Panc1 (cell line): ENCODE measurements at places on chromosomes 7 and 10. TPM values are rescaled to one million over a fixed set of nuclear protein-coding genes. Genes with fewer than 3 reads are reported as not detected.

ZNF746 gene
- total RNA-seq = 22.2 TPM

NME8 gene
- not detected for total RNA-seq

RGS10 gene
- total RNA-seq = 68.6 TPM

H2BK1 gene
- not detected for total RNA-seq

DNA sequence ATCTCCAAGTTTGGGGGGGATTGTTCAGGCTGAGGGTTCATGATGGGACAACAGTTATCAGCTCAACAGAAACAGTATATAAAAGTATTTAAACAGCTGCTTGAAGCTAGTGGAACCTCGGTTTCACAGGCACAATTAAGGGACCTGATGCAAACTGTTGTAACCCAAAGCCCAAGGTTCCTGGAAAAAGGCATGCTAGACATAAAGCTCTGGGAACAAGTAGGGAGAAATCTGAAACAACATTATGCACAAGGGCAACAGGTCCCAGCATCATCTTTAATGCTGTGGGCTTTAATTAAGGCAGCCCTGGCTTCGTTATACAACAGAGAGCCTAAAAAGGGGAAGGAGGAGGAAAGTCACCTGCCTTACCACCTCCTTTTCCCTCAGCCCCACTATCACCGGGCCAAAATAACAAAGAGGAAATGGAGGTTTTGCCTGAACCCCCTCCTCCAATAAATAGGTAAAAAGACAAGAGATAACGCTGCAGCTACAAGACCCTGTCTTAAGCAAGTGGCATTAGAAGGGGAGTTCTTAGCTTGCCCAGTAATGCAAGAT lies 83.2 kb upstream of the GPR22 start:
- DNase-seq = no peak

DNA sequence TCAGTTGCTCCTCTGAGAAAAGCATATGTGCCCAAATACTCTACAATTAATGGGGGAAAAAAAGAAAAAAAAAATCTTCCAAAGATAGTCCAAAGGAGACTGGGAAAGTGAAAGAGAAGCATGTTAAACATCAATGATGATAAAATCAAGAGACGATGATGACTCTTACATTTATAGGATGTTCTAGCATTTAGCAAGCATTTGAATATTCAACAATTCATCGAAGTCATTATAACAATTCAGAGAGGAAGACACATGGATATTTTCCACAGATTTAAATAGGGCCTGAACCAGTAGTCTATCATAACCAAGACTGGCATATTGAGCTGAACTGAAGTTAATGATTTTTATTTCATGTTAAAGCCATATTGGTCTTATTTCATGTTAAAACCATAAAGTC lies 528.4 kb downstream of the INHBA start:
- no peak for DNase-seq

DNA sequence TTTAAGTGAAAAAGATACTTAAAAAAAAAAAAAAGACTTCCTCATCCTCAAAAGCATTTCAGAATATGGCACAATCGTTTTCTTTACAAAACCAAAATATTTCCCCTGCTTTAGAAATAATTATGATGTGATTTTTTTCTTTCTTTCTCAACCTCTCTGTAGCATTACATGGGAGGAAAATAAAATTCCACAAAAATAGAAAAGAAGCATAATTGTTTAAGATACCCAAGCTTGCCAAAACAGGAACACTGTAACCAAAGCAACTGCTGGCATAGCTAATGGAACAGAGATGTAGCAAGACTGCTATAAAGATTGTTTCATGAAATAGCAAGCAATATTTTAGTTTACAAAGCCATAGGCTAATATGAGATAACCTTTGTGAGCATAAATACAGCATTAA lies 75.6 kb upstream of the GPR22 start:
- DNase-seq = no peak

DNA sequence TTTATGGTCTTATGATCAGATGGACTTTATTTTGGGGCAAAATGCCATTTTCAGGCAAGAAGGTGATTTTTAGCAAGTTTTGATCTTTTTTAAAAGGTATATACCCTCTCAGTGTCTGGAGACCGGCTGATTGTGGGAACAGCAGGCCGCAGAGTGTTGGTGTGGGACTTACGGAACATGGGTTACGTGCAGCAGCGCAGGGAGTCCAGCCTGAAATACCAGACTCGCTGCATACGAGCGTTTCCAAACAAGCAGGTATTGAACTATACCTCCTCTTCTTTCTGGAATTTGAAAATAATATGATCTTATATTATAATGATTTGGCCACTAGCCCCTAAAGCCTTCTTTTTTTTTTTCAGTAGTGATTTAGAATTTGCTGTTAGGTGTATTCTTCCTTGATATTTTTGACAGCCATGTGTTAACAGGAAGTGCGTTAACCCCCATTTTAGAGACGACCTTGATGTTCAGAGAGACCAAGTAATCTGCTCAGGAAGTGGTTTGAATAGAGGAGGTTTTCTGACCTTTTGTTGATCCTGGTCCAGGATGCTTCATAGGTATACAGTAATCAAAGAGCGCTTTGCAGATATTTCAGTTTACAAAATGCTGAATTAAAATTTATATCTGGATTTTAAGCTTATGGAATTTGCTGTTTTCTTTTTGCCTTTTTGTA lies 6.2 kb downstream of the BUB3 start:
- no peak for DNase-seq

TRPV6 gene
- total RNA-seq = not detected

ASB10 gene
- total RNA-seq = not detected

GRCh38 chr10:6871128-6871527 lies 291.1 kb upstream of the PRKCQ start:
- no peak for DNase-seq

DNA sequence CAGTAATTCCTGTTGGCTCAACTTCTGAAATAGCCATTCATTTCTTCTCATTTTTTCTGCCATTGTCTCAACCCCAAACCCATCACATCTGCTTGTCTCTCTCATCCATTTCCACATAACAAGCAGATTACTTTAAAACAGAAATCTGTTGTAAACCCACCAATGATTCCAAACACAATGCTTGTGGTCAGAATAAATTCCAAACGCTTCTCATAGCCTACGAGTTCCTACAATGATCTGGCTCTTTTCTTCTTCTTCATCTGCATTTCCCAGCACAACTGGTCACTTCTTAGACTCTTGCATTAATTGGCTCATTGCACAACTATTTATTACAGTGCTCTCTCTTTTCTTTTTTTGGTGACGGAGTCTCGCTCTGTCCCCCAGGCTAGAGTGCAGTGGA lies 364.1 kb downstream of the GATA3 start:
- no peak for DNase-seq

CADPS2 gene
- 1.6 TPM for total RNA-seq

SCIN gene
- total RNA-seq = 5.6 TPM

- DNase-seq = no peak
These were observed 34.4 kb downstream of the BCAP29 start for GRCh38 chr7:107614425-107614824.

GRCh38 chr7:115137816-115138215 lies 215.9 kb downstream of the MDFIC start:
- DNase-seq = no peak

RAB19 gene
- 0.92 TPM for total RNA-seq

GRCh38 chr10:97024168-97025073 lies 161.3 kb downstream of the SLIT1 start:
- DNase-seq = no peak

SEMA3C gene
- total RNA-seq = 232 TPM

SFMBT2 gene
- 1.3 TPM for total RNA-seq

ADAM8 gene
- total RNA-seq = 3.7 TPM

C10orf62 gene
- not detected for total RNA-seq
